ENCODE measurements at places on chromosomes 2 and 18.

- DNase-seq: no peak
These were observed 59.3 kb downstream of the LRRFIP1 start for GRCh38 chr2:237686659-237687136.

GRCh38 chr2:188272121-188272520 lies 19.6 kb upstream of the GULP1 start:
- DNase-seq: no peak

DNA sequence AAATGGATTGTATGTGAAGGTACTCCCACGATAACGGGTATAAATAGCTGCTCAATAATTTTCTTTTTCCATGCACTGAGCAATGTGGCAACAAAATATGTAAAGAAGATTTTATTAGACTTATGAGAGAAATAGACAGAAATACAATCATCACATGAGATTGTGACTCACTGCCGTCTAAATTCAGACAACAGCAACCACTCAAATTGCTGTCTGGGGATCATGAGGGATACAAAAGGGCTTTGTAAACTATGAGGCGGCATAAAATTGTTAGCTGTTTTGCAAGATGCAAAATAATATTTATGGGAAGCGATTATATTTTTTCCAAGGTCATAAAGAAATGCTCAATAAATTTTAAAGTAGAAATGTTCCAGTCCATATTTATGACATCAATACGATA lies 259.1 kb upstream of the AGAP1 start:
- no peak for DNase-seq

DNA sequence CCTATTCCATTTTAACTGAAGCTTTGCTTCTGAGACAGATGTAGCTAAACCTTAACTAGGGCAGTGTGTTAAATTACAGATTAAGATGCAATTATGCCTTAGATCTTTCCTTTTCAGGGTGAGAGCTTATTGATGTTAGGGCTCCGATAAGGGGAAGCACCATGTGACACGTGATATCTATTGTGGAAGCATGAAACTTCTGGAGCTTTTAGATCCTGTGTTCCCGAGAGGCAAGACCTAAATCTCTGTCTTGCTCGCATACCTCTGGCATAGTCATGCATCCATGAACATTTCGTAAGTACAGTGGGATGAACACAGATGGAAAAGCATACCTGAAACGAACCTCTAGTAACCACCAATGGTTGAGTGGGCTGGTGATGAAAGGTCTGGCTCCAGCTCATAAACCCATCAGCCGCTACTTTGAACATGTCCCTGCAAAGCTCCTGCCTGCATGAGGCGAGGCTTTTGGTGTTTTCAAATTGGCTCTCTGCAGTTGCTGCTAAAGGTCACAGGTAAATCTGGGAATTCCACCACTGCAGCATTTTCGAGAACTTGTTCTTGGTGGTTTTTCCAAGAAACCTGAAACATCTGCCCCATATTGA lies 3.7 kb upstream of the NRP2 start:
- DNase-seq: no peak

GRCh38 chr2:178397002-178397605 lies 53.9 kb downstream of the PRKRA start:
- peak; percentile 23 for DNase-seq

DNA sequence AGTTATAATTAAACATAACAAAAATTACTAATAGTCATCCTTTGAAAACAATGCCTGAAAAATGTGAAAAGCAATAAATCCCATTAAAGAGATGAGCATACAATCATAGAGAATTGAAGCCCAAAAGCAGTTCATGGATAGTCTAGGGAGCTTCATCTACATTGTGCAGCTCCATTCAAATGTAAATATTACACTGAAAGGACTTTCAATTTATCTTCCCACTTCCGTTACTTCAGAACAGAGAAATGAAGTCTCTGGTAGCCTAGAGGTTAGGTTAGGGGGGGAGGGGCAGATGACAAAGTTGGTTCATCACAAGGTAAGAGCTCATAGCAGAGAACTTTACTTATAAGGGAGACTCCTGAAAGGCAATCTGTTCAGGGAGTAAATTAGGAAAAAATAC lies 126.6 kb upstream of the RGPD4 start:
- peak; percentile 2 for DNase-seq

DNA sequence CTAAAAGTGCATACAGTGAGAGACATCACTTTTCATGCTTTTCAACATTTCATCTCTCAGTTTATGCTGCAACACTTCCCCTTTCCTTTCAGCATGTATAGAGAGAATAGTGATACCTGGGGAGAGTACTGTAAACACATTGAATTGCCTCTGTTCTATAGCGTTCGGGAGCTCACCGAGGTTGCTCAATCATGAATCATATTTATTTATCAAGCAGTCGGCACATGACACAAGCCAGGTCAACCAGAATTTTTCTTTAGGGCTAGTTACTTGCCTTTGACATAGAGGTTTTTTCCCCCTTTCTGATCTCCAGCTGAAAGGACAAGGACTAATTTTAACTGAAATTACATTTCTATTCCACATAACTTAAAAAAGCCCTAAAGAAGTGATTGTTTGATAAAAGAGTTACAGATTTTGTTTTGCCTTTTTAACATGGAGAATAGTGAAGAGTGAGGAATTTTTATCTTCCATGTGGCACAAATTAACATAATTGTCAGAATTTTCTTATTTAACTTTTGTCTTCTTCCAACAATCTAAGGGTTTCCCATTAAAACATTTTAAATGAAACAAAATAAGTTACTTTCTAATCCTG lies 690.9 kb upstream of the TMEFF2 start:
- no peak for DNase-seq

DNA sequence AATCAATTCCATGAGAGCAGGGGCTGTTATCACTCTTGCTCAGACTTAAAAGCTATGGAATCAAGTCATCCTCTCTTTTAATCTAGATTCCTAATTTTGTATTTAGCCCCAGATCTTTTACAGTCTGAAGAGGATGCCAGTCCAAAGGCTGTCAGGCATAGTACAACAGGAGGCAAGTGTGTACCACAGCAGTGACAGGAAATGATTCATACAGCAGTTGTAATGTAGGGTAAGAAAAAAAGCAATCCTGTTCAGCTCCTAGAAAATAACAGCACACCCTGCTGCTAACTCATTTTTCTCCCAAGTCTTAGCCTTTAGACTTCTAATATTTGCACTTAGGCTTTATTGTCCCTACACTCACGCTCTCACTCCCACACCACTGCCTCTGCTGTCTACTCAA lies 127.8 kb upstream of the SYT4 start:
- DNase-seq: no peak

DNA sequence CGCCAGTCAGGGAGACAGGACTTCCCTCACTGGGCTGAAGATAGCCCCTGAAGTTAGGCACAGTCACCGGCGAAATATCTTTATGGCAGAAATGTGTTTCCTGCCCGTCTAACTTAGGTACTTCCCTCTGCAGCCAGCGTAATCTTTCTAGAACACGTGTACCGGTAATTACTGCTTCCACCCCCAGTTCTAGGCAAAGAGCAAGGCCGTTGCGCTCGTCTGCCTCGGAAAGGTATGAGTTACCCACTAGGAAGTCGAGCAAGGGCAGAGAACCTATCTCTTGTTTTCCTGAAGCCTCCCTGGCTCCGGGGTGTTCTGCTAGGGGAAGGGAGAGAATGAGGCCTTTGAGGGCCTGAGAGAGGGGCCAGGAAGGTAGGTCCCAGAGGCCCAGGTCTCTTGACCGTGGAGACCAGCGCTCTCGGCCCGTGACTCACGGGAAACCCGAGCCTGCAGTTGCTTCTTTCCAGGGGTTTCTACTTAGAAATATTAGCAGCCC lies 70.0 kb downstream of the TWSG1 start:
- no peak for DNase-seq

DNA sequence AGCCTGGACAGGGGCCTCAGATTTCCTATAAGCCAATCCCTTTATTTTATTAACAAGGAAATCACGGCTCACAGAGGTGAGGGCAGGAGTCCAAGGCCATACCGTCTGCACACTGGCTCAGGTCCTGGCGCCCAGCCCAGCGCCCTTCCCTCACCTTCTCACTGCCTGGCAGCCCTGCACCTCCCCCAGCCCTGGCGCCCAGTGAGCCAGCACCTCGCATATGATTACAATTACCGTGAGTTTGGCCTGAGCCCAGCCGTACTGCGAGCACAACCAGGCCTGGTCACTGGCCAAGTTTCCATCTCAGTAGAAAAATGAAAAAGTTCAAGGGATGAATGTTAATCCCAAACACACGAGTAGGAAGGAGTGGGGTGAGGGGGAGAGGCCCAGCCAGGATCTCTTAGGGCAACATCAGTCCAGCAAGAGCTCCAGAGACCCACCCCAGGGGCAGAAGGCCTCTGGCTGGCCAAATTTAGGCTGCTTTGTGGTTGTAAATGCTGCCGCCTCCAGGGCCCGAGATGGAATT lies 68.4 kb downstream of the MCFD2 start:
- DNase-seq: peak; percentile 80
